Hematopoietic multipotent progenitor cell treated with erythropoietin and hydrocortisone succinate and interleukin-3 and kit ligand, for 4 days (in vitro differentiated cells): ENCODE measurements at places on chromosomes 11 and 22.

GRCh38 chr11:10807493-10808234 is 1.1 kb downstream of the EIF4G2 start:
- DNase-seq = peak; percentile 70

GRCh38 chr22:35023692-35024363 is 42.1 kb upstream of the ISX start:
- DNase-seq = peak; percentile 78

GRCh38 chr11:9821008-9821752 is 157.3 kb downstream of the SWAP70 start:
- no peak for DNase-seq

- peak; percentile 58 for DNase-seq
These were observed 125.6 kb upstream of the SORL1-AS1 start for GRCh38 chr11:121578251-121578976.

- DNase-seq = peak; percentile 57
These were observed 4.1 kb downstream of the TSPAN32 start for GRCh38 chr11:2305788-2306451.

GRCh38 chr22:29872989-29873388 is 10.0 kb upstream of the MTMR3 start:
- DNase-seq = peak; percentile 39

GRCh38 chr11:84857746-84858145 is 769.4 kb downstream of the DLG2 start:
- DNase-seq = no peak

- no peak for DNase-seq
These were observed 15.6 kb upstream of the ZNF280A start for GRCh38 chr22:22535662-22536061.

DNA sequence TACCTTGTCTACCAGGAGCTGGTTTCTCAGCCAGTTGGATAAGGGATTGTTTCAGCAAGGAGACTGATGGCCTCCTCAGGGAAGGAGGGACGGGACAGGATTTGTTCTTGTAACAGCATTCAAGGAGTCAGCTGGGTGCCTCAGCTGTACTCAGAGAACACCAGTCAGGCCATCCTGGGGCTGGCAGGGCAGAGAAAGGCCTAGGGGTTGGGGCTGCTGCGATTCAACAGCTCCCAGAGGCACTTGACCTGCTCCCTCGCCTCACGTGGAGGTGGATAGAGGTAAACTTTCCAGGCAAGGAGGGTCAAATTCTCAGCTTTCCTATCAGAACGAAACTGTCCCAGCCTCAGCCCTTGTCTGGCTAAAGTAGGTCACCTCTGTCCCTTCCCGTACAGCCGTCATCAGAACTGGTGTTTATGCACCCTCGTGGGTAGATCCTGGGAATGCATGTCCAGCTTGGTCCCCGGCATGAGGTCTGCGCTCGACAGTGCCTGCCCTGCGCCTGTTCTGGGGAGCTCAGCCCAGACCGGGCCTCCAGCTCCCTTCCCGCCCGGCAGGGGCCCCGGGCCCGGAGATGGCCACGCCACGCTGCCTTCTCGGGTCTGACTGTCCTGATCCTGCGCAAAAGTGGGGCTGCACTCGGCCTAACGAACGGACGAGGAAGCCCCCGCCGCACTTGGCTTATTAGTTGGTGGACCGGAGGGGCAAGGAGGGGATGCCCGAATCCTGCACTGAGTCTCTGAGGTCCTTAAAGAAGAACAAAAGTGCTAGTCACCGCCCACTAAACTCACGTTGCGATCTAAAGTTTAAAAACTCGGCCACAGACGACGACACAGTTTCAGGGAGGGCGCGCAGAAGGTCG is 762 bp upstream of the CCDC134 start:
- DNase-seq = no peak

DNA sequence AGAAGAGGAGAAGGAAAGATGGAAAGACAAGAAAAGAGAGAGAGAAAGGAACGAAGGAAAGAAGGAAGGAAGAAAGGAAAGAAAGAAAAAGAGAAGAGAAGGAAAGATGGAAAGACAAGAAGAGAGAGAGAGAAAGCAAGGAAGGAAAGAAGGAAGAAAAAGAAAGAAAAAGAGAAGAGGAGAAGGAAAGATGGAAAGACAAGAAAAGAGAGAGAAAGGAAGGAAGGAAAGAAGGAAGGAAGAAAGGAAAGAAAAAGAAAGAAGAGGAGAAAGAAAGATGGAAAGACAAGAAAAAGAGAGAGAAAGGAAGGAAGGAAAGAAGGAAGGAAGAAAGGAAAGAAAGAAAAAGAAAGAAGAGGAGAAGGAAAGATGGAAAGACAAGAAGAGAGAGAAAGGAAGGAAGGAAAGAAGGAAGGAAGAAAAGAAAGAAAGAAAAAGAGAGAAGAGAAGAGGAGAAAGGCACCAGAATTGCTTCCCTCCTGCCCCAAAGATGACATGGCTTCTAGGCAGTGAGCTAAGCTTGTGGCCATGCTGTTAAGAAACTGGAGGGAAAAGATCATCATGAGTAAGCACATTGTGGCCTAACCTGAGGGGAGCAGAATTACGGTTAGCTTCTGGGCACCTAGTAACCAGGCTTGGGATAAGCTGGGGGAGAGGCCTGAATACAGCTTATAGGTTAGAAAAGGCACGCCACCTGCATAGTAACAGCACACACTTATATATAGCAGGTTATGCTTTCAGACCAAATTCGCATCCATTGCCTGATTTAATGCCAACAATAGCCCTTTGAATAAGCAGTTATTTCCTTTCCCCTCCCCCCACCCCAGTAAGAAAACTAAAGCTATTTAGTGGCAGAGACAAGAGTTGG is 2.3 kb upstream of the ST3GAL4 start:
- peak; percentile 93 for DNase-seq

DNA sequence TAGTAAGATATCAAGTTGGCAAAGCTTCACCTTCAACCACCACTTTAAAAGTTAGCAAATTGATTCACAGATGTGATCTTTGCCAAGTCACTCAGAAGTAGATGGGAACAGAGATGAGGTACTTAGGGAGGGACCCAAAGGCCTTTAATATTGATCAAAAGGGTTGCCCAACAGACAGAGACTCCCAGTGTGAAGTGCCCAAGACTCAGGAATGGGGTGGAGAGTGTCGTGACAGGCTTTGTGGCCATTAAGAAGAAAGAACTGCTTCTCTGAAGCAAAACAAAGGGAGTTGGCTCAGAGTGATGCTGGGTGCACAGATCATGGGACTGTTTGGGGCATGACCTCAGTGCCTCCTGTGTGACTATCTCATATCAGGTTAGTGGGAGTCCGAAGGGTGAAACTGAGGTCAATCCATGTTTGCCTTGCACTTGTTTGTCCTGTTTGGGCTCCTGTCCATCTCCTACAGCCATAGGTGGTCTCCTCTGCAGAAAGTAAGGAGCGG is 132.3 kb downstream of the APIP start:
- DNase-seq = no peak

DNA sequence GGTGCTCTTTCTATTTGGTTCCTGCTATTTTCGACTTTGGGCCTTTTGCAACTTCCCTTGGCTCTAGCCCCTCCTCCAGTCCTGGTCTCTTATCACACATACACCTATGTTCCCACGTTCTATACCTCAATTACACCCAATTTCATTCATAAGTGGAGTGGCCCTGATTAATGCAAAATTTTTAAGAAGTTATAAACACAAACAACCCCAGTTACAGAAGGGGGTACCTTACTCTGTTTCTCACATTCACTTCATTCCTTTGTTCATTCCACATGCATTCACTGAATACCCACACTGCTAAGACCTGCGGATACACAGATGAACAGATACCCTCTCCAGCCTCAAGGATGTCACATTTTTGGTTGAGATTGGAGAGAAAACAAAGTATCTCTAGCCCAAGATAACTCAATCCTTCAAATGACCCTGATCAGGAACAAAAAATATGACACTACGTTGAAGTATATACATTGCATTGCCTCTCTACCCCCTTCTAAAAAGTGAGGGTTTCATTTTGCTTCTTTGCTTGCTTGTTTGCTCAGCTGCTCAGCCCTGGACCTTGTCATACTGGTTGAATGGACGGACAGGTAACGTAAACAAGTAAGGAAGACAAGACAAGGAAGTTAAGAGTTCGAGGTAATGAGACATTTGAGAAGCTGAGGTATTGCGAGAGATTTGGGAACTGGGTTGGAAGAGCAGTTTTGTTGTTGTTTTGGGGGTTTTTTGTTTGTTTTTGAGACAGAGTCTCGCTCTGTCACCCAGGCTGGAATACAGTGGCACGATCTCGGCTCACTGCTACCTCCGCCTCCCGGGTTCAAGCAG is 3.6 kb upstream of the VPS37C start:
- no peak for DNase-seq

DNA sequence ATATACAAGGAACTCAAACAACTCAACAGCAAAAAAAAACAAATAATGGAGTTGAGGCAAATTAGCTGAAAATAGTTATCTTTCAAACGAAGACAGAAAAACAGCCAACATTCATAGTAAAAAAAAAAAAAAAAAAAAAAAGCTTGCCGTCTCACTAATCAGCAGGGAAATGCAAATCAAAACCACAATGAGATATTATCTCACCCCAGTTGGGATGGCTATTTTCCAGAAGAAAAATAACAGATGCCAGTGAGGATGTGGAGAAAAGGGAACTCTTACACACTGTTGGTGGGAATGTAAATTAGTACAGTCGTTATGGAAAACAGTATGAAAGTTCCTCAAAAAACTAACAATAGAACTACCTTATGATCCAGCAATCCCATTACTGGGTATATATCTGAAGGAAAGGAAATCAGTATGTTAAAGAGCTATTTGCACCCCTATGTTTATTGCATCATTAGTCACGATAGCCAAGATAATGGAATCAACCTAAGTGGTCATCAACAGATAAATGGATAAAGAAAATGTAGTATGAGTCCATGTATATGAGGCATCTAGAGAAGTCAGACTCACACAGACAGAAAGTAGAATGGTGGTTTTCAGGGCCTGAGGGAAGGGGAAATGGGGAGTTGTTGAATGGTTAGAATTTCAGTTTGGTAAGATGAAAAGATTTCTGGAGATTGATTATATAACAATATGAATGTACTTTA is 56.0 kb downstream of the USP35 start:
- peak; percentile 56 for DNase-seq

GRCh38 chr11:118415739-118416068 is 14.3 kb downstream of the ATP5MG start:
- DNase-seq = peak; percentile 97

GRCh38 chr11:26558190-26558589 is 13.9 kb downstream of the MUC15 start:
- no peak for DNase-seq

- no peak for DNase-seq
These were observed 232.2 kb upstream of the PITPNB start for GRCh38 chr22:28151151-28151816.

GRCh38 chr11:124884869-124885479 is 12.7 kb downstream of the ROBO4 start:
- DNase-seq = no peak

DNA sequence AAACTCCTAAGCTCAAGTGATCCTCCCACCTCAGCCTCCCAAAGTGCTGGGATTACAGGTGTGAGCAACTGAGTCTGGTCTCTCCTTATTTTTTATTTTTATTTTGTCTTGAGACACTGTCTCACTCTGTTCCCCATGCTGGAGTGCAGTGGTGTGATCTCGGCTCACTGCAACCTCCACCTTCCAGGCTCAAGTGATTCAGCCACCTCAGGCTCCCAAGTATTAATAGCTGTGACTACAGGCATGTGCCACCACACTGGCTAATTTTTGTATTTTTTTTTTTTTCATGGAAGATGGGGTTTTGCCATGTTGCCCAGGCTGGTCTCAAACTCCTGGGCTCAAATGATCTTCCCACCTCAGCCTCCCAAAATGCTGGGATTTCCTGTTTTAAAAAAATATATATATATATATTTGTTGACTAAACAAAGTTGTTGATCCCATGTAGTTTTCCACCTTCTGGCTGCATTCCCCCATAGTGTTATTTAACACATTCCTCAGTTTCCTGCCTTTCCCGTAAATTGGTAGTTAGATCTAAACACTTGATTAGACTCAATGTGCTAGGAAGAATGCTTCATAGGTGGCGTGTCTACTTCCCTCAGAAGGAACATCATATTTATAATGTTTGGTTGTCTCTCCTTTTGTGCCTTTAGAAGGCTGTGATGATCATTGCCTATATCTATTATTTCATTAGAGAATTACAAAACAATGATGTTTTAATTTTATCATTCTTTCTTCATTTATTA is 38.8 kb downstream of the LRRC32 start:
- no peak for DNase-seq

- no peak for DNase-seq
These were observed 12.1 kb downstream of the EED start for GRCh38 chr11:86256608-86257007.

- DNase-seq = peak; percentile 71
These were observed 91.0 kb downstream of the SERGEF start for GRCh38 chr11:17921659-17922415.

GRCh38 chr11:390175-390574 is 3.8 kb upstream of the PKP3 start:
- no peak for DNase-seq

DNA sequence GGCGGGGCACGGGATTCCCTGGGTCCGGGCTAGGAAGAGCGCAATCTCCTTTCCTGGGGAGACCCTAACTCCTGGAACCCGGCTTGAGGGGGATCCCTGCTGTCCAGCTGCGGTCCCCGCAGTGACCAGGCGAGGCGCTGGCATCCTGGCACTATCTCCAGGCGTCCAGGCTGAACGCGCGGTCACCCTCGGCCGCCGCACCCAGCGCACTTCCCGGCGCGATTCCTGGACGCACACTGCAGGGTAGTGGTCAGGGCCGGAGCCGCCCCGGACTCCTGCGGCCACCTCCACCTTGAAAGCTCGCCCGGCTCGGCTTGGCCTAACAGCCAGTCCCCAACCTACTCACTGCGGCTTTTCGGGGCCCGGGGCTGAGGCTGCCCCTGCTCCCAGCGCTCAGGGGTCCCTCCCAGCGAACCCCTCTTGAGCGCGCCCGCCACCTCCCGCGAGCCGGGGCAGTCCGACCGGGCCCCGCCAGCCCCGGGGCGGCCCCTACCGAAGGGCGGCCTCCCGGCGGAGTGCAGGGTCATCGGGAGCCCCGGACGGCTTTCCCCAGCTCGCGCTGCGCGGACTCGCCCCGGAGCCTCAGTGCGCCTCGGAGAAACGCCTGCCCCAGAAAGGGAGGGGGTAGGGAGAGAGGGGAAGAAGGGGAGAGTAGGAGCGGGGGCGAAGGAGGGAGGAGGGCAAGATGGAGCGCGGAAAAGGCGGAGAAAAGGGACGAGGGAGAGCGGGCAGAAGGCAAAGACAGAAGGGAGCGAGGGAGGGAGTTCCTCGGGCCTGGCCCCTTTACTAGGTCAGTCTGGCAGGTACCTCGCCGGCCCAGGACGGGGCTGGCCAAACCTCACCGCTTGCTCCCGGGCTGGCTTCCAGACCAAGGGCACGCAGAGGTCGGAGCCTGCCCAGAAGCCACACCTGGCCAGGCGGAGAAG is 1.0 kb downstream of the POU2AF3 start:
- DNase-seq = peak; percentile 26

GRCh38 chr11:104524254-104524653 is 360.3 kb upstream of the PDGFD start:
- no peak for DNase-seq
